ENCODE measurements at places on chromosomes 13 and 19.

- no peak for DNase-seq
Measured at GRCh38 chr13:91544723-91545122, 146.3 kb downstream of the GPC5 start.

DNA sequence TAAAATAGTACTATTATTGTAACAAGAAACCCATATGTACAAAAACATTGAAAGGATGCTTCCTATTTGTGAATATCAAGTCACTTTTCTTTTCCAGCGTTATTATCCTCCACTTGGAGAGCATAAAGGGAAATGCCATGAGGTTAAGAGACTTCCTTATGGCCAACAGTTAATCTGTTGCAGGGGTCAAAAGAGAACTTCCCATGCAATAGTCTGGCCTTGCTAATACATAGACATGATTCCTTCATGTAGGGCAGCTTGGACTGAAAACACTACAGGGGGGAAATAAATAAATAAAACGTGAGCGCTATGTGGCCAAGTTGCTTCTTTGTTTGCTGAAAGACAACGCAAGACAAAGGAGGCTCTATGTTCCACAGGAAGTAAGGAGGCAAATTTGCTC, 269.1 kb upstream of the EDNRB start:
- DNase-seq, result no peak

DNA sequence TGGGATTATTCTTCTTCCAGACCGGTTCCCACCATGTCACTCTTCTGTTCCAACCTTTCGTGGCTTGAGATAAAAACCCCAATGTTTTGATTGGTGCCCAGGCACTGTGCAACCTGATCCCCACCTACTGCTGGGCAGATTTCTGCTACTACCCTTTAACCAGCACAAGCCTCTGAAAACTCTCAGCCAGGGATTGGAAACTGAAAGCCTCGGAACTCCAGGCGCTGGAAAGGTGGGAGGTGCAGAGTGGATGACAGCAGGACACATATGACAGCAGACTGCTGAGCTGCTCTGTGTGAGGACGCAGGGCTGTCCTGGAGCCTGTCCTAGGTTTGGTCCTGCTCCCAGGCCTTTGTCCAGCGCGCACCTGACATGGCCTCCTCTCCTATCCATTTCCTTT, 68.5 kb upstream of the GTF3A start:
- no peak for DNase-seq

DNA sequence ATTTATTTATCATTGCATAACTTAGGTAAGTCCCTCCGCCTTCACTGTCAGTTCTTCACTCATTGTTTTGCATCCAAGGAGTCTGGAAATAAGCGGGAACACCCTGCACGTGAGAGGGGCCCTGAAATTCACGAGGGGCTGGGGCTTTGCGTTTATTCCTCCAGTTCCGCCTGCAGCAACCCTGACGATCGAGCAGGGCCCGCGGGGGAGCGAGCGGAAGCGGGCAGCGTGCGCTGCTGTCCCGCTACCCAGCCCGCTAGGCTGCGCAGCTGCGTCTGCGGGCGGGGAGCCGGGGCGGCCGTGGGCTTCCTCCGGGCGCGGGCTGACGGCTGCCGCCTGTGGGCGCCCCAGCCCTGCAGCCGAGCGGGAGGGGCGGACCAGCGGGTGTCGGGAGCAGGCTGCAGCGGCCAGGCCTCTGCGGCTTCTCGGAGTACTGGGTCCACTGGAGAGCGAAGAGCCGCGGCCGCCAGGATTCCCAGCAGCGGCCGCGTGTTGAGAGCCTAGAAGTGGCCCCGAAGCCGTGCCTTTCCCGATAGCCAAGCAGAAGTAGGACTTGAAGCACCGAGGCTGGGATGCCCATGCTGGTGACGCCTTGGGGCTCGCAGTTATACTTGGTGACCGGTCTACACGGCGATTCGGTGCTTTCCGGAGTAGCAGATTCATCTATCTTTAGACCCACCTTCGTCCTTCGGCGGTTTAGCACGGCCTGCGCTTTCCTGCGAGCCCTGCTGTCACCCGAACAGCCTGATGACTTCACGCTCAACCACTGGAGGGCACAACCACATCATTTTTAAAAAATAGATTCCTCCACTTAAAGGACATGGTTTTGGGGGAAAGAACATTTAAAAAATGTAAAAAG, 32.9 kb upstream of the SACS start:
- DNase-seq, result peak; percentile 87

GRCh38 chr19:40611096-40611495, 9.9 kb downstream of the LTBP4 start:
- DNase-seq, result no peak

All from fibroblast of pulmonary artery (primary cell).